ENCODE measurements at places on chromosomes 16 and 17.
A peak's percentile ranks its signal among the peaks of the same experiment; 100 is the strongest.

DNA sequence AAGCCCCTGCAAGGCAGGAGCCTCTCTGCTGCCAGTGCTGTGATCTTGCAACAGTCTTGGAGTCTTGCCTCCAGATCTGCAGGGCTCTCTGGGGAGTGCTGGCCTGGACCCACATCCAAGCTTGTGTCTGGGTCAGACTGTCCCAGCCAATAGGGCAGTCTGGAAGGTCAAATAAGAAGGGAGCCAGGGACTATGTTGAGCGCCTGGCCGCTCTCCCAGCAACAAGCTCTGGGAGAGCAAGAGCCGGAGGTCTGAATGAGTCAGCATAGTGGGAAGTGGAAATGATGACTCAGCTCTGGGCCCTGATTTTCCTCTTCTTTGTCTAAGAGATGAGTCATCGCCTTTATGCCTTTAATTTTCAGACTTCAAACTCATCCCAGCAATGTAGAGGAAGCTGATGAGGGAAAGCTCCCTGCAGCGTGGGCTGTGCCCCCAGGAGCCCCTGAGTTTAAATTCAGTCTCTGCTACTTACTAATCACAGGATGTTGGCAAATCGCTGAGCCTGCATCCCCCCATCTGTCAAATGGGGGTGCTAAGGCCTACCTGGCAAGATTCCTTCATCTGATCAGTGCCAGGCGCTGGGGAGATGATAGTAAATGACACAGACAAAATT is 43.6 kb upstream of the HAPSTR1 start:
- peak; percentile 30 for DNase-seq

DNA sequence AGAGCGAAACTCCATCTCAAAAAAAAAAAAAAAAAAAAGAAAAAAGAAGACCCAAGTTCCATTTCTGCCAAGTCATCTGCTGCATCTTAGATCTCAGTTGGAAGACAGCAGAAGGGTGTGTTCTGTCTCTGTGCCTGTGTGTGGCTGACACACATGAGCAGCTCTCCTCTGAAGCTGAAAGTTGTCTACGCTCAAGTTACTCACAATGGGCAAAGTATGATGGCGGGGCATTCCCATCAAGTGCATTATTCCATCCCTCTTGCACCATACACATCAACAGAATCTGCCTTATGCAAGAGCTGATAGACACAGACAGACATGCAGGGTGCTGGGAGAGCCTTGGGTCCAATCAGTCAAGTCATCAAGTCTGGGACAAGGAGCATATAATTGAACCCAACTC is 402.2 kb downstream of the XYLT1 start:
- no peak for DNase-seq

DNA sequence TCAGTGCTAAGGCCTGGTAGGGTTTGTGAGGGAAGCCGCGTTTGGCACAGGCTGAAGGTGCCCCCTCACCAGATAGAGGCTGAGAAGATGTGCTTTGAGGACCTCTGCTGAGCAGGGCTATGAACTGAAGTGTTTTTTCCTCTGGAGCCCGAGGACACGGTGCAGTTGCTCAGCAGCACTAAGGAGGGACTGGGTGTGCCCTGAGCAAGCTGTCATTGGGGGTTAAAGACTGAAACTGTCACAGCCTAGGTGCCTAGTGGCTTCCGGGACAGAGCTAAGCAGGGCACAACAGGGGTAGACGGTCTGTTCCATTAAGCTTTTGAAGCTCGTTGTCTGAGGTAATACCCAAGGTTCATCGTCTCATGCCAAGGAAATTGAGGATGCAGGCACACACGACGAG is 24.8 kb upstream of the ASGR2 start:
- DNase-seq: no peak

DNA sequence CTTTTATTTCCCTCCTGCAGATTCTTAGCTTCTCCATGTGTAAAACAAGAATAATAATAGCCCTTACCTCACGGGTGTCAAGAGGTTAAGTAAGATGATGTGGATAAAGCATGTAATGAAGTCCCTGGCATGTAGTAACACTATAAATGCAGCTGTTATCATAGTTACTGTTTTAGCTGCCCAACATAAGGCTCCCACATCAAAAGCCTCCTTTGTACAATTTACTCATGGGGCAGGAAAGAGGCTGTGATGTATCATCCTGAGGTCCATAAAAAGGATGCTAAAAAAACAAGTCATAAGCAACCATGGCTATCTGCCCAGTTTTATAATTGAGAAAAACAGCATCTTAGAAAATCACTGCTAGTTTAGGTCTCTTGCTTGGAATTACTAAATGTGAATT is 339.7 kb downstream of the CA10 start:
- DNase-seq: no peak

DNA sequence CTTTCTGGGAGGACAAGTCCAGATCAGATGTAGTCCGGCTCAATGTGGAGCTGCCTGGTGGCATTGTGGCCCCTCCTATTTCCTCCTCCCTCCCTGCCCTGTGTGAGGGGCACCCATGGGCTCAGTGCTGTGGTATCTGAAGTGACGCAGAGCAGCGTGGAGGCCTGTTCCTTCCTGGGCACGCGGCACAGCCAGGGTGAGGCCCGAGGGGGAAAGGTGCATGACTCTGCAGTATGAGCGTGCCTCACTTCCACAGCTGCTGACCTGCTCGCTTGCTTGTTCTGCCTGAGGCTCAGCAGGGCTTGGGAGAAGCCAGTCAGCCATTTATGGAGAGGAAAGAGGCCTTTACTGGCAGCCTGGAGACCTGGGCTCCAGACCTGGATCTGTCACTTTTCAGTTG is 11.7 kb downstream of the TMEM238L start:
- DNase-seq: no peak

DNA sequence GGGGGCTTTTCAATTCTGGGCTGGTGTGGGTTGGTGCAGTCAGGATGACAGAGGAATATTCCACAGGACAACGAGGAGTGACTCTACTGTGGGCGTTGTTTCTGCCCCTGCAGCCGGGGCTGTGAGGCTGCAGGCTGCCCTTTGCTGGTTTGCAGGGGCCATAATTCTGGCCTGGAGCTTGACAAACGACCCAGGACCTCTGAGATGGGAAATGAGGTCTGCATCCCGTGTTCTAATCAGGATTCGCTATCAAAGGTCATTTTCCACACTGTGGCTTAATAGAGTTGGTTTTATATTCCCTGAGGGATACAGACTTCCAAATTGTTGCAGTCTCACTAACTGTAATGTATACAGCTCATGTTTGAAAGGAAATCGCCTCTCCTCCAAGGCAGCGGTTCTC is 180.9 kb downstream of the RPTOR start:
- peak; percentile 31 for DNase-seq

GRCh38 chr16:88297178-88297720 is 85.5 kb upstream of the ZNF469 start:
- no peak for DNase-seq

DNA sequence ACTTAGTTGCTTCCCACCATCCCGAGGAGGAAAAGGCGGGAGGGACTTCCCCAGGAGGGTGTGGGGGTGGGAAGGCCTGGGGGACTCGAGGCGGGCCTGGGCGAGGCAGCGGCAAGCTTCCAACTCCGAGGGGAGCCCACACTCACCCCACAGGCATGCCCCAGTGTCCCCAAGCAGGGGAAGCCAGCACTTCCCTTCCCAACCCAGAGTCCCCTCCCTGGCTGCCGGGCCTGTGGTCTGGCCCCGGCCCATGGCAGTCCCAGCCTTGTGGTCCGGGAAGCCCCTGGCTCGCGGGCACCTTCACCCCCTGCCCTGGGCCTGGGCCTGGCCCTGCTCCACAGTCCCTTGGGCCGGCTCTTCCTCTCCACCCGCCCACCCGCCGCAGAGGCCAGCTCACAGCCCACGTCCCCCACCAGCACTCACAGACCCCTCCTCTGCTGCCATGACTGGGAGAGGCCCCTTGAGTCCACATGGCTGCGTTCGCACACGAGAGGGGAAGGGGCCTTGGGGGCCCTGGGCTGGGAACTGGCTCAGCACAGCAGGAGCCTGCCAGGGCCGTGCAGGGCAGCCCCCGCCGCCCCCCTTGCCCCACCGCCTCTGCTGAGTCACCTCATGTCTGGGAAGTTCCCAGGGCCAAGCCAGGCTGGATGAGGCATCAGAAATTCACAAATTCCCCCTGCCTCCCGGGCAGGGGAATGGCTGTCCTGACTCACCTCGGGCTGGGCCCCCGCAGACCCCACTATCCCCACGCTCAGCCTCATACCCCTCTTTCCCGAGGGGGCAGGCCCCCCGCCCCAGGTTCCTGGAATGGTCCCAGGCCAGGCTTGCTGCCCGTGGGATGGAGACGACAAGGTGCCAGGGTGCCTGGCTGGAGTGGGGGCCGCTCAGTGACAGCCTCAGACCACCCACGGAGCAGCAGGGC is 27.8 kb downstream of the BAHCC1 start:
- peak; percentile 83 for DNase-seq
